IMR-90 (cell line): ENCODE measurements at places on chromosomes 2 and 18. TPM values are rescaled to one million over a fixed set of nuclear protein-coding genes. Genes with fewer than 3 reads are reported as not detected.

DNA sequence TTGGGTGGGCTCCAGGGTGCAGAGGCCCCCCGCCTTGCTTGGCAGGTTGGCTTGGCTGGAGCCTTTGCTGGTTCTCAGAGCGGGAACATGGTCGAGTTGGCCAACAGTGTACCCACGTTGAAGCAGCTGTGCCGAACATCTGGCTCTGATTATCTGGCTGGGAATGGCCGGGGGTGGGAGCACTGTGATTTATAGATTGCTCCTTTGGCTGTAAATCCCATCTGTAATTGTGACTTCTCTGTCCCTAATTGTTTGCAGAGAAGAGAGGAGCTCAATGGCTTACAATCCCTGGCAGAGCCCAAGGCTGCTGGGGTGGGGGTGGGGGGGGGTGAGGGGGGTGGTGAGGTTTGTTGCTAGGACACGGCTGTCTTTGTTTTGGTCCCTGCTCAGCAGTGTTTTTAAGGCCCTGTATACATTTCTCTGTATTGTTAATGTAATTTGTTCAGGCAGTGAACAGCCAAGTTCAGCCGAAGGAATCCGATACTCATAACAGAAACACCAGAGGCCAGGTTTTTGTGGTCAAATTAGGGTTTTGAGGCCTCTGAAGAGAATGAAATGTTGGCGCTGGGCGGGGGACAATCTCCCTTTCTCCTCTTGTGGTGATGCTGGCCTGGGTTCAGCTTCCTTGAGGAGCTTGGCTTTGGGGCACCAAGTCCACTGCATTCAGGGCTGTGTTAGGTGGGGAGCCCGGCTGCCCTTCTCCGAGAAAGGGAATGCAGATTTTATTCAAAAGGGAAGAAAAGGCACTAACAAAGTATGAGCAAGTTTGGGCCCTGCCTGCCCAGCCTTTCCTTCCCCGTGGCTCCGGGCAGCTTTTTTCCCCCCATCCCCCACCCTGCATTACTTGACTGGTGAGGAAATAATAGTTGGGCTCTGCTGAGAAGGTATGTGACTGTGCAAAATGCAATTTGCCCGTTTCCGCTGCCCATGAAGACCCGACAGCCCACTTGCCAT lies 82.5 kb downstream of the TCF7L1 start:
- H3K27ac ChIP-seq, result peak overlapping the region; percentile 75; the same call in 1 of the 2 replicates
- no peak overlapping the region for H3K4me3 ChIP-seq
- DNase-seq, result peak; percentile 93
- peaks cover 22% of the 10 kb centered on the region for H3K4me1 ChIP-seq
- no peaks in the 10 kb centered on the region for H3K27me3 ChIP-seq
- H3K36me3 ChIP-seq, result peaks cover 3% of the 10 kb centered on the region

The ACTG2 gene
- total RNA-seq, result 349 and 523 TPM in 2 replicates

- H3K27me3 ChIP-seq, result peaks cover 24% of the 10 kb centered on the region
- no peak overlapping the region for H3K27ac ChIP-seq
- H3K4me1 ChIP-seq, result no peaks in the 10 kb centered on the region
- H3K4me3 ChIP-seq, result no peak overlapping the region
- no peak for DNase-seq
Measured at GRCh38 chr18:48514786-48515185, 24.0 kb upstream of the CTIF start.

DNA sequence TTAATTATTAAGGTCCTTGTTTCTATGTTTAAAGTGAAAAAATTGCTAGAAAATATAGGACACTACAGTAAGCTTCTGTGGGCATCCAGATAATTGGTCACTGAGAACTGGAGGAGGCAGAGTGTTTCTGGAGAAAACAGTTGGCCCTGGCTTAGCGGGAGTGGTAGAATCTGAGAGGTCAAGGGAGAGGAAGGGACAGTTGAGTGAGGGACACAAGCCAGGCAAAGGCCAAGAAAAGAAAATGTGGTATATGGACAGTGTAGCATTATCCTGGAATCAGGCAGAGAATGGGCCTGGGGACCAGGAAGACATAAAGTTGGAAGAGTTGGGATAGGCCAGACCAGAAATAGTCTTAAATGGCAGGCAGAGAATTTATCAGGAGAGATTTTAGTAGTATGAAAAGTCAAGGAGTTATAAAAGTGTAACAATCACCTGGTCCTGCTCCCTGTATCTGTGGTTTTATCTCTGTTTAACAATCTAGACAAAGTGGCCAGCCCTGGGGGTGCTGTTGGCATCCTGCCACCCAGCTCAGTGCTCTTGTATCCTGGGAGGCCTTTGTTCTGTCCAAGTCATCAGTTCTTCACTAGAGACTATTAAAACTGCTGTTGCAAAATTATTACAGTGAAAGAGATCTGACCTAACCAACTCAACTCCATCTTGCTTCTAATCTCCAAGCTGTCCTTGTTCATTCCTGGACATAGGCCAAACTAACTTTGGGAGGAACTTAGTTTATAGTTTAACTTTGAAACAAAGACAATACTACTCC lies 15.4 kb upstream of the MSGN1 start:
- DNase-seq, result no peak
- peaks cover 19% of the 10 kb centered on the region for H3K27me3 ChIP-seq
- no peaks in the 10 kb centered on the region for H3K4me1 ChIP-seq

The BIN1 gene
- 18.1 and 19.7 TPM in 2 replicates for total RNA-seq

DNA sequence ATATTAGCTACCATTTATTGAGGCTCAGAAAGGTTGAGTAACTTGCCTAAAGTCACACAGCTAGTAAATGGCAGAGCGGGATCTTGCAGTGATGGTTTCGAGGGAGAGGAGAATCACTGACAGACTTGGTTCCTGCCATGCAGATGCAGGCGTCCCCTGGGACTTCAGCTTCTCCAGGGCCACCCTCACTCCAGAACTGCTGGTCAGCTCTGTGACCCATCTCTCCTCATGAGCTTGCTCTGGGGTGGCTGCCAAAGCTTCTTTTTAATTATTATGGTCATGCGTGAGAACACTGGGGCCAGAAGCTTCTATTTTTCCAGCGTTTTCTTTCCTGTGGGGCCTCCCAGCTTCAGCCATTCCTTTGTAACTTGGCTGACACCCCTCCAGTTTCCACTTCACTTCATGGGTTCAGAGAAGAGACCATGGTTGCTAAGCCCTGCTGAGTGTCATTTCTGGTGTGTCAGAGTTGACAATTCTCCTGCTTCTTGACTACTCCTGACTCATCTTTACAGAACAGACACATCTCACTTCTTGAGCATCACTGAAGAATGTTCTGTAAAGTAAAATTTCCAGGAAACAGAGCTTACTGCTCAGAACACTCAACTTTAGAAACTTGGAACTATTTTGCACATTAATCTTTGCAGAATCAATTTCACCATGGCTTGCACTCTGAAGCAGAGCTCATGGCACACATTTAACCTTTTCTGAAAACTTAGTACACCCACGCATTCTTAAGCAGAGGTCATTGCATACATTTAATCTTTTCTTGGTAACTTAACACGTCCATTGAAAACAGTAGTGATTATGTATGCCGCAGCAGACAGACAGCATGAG lies 70.4 kb downstream of the IL1R2 start:
- H3K4me1 ChIP-seq, result peaks cover 29% of the 10 kb centered on the region
- H3K27me3 ChIP-seq, result no peaks in the 10 kb centered on the region
- DNase-seq, result peak; percentile 78
- peak overlapping the region; percentile 98; the same call in 1 of the 2 replicates for H3K27ac ChIP-seq

The MYO1B gene
- total RNA-seq, result 116 and 167 TPM in 2 replicates

The TUBB8B gene
- total RNA-seq, result not detected in 2 replicates

- DNase-seq, result no peak
- no peak overlapping the region for H3K4me3 ChIP-seq
- no peaks in the 10 kb centered on the region for H3K27me3 ChIP-seq
Measured at GRCh38 chr18:29163596-29163995, 986.7 kb upstream of the CDH2 start.

DNA sequence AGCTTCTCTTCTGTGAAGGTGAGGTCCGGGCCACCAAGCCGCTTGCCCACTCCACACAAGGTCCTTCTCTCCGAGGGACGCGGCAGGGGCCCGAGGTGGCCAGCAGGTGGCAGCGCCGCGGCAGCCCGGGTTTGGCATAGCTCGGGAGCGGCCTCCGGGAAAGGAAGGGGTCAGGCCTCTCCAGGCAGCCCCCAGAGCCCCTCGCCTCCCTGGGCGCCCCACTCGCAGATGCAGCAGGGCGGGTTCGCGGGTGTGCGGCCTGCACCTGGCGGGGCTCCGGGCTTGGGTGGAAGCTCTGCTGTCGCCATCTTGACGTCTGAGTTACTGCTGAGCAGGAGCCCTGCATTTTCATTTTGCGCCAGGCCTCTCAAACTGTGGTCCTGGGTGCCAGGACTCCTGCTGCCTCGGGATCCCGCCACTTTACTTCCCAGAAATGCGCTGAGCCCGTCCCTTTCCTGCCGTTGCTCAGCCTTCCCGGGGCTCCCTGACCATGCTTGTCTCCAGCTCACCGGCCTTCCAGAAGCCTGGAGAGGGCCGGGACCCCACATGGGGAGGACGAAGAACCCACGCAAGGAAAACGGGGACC lies 18.6 kb upstream of the NCL start:
- no peaks in the 10 kb centered on the region for H3K36me3 ChIP-seq
- peaks cover 8% of the 10 kb centered on the region; the same call in 1 of the 2 replicates for H3K27me3 ChIP-seq
- no peaks in the 10 kb centered on the region for H3K4me1 ChIP-seq
- DNase-seq, result peak; percentile 22
- no peak overlapping the region for H3K4me3 ChIP-seq

GRCh38 chr2:72892506-72893173 lies 5.4 kb downstream of the SPR start:
- DNase-seq, result peak; percentile 70
- no peaks in the 10 kb centered on the region; the same call in 1 of the 2 replicates for H3K36me3 ChIP-seq
- peaks cover 3% of the 10 kb centered on the region; the same call in 1 of the 2 replicates for H3K4me1 ChIP-seq
- H3K27ac ChIP-seq, result no peak overlapping the region
- peaks cover 20% of the 10 kb centered on the region for H3K27me3 ChIP-seq

GRCh38 chr2:237714690-237715458 lies 83.7 kb upstream of the RBM44 start:
- H3K27me3 ChIP-seq, result no peaks in the 10 kb centered on the region
- H3K4me1 ChIP-seq, result peaks cover 21% of the 10 kb centered on the region
- H3K4me3 ChIP-seq, result no peak overlapping the region
- DNase-seq, result peak; percentile 66
- peaks cover 19% of the 10 kb centered on the region for H3K36me3 ChIP-seq
- peak overlapping the region; percentile 36; the same call in 1 of the 2 replicates for H3K27ac ChIP-seq

The FEV gene
- total RNA-seq, result not detected in 2 replicates

GRCh38 chr2:241686324-241686649 lies 328 bp downstream of the DTYMK start:
- H3K27ac ChIP-seq, result peak overlapping the region; percentile 44; the same call in 1 of the 2 replicates
- H3K4me1 ChIP-seq, result peaks cover 9% of the 10 kb centered on the region
- peaks cover 21% of the 10 kb centered on the region for H3K36me3 ChIP-seq
- no peak for DNase-seq

The RTP5 gene
- total RNA-seq, result not detected in 2 replicates

- no peak overlapping the region for H3K4me3 ChIP-seq
- no peak overlapping the region for H3K27ac ChIP-seq
- H3K27me3 ChIP-seq, result no peaks in the 10 kb centered on the region
- H3K4me1 ChIP-seq, result no peaks in the 10 kb centered on the region
- no peaks in the 10 kb centered on the region for H3K36me3 ChIP-seq
Measured at GRCh38 chr2:239747274-239747673, 277.9 kb downstream of the NDUFA10 start.

GRCh38 chr2:23904692-23905091 lies 22.2 kb downstream of the ATAD2B start:
- DNase-seq, result peak; percentile 76
- no peaks in the 10 kb centered on the region for H3K27me3 ChIP-seq
- no peak overlapping the region for H3K27ac ChIP-seq
- H3K4me1 ChIP-seq, result peaks cover 6% of the 10 kb centered on the region

DNA sequence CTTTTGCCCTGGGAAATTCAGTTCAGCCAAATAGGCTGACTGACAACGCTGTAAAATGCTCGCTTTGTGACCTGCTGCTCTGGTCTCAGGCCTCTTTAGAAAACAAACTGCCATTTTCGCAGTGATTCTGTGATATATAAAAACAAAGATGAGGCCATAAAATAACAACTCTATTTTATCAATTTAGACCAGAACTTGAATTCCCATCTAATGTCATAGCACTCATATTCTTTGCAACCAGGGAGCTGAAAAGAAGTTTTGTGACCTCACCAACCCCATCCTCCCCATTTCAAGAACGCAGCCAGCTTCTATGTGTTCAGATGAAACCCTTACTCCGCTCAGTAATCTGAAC lies 40.3 kb downstream of the TCF4 start:
- H3K36me3 ChIP-seq, result peaks cover 3% of the 10 kb centered on the region; the same call in 1 of the 2 replicates
- no peaks in the 10 kb centered on the region for H3K27me3 ChIP-seq
- DNase-seq, result no peak
- H3K27ac ChIP-seq, result no peak overlapping the region
- H3K4me3 ChIP-seq, result no peak overlapping the region

DNA sequence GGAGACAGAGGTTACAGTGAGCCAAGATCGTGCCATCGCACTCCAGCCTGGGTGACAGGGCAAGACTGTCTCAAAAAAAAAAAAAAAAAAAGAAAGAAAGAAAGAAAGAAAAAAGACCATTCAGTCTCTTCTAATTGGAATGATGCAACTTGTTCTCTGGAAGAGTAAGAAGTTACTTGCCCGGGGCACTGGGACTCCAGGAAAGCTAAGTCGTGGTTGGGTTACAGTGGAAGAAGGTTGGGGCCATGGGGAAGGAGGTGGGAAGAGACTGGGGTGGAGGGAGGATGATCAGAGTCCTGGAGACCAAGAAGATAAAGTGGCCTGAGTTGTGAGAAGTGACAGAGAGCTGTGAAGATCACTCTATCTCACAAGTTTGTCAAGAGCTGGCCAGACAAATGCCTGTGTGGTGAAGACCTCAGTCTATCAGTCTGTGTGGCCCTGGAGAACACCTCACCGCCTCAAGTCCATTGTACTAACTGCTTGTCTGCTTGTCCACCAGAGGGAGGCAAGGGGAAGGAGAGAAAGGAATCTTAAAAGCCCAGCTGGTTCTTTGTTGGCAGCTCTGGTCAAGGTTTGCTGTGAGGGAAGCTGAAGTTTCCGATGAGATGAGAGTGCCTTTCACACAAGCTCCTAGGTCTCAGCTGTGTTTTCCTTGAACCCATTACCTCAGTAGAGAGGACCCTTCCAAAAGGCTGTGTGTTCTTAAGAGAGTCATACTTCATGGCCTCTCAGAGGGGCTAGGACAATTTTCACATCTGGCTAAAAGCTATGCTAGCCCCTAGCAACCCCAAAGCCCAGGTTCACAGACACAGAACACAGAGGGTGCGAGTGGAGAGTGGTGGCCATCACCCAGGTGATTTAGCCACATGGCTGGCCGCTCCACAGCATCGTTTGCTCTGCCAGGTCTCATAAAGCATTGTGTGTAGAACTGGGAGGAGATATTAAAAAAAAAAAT lies 72.0 kb upstream of the TMEM178A start:
- H3K4me1 ChIP-seq, result peaks cover 5% of the 10 kb centered on the region; the same call in 1 of the 2 replicates
- no peak overlapping the region for H3K27ac ChIP-seq
- no peaks in the 10 kb centered on the region for H3K27me3 ChIP-seq
- peak; percentile 88 for DNase-seq
- H3K36me3 ChIP-seq, result no peaks in the 10 kb centered on the region

- no peak overlapping the region for H3K4me3 ChIP-seq
- DNase-seq, result no peak
- no peaks in the 10 kb centered on the region for H3K36me3 ChIP-seq
- H3K27me3 ChIP-seq, result no peaks in the 10 kb centered on the region
Measured at GRCh38 chr2:45436456-45436855, 174.6 kb downstream of the SRBD1 start.
